ENCODE measurements at places on chromosomes 5 and 9.

DNA sequence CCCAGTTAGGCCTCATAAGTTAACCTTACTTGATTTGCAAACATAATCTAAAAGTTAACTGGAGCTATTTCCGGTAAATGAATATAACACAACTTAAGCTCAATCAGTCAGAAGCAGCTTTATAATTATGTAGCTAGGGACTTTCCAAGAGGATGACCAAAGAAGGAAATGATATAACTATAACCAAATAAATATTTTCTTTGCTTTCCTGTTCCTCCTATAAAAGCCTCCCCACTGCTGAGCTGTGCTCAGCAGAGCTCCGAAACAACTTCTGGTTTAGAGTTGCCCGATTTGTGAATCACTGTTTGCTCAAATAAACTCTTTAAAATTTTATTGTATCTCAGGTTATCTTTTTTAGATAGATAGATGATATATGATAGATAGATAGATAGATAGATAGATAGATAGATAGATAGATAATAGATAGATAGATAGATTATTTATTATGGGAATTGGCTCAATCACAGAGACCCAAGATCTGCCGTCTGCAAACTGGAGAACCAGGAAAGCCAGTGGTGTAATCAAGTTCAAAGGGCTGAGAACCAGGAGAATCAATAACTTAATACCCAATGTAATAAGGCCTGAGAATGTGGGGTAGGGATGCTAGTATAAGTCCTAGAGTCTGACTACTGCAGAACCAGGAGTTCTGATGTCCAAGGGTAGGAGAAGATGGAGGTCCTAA is 19.3 kb upstream of the TMEM161B start:
- DNase-seq = no peak

GRCh38 chr5:69528609-69529008 is 31.4 kb upstream of the GTF2H2C start:
- DNase-seq = no peak

- DNase-seq = peak; percentile 36
Observed at GRCh38 chr5:141326088-141326854, 4.0 kb upstream of the PCDHGA1 start.

DNA sequence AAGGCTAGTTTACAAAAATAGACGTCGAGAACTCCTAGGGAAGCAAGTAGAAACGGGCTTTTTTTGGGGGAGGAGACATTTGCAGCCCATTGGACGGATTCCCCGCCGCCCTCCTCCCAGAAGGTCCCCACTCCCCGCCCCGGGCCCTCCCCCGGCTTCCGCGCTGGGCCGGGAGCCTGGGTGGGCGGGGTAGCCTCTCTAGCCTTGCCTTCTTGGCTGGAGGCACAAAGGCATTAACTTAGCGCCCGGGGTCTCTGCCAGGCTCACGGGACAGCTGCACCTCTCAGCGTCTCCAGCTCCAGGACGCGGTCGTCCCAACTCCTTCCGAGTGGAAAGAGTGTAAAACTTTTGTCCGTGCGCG is at the start of gene DMRTA1:
Gene DMRTA1 (plus strand): TSS at position 236 of the 361 bp plus-strand sequence. CDS start 242 bp downstream, outside the sequence.
- no peak for DNase-seq

DNA sequence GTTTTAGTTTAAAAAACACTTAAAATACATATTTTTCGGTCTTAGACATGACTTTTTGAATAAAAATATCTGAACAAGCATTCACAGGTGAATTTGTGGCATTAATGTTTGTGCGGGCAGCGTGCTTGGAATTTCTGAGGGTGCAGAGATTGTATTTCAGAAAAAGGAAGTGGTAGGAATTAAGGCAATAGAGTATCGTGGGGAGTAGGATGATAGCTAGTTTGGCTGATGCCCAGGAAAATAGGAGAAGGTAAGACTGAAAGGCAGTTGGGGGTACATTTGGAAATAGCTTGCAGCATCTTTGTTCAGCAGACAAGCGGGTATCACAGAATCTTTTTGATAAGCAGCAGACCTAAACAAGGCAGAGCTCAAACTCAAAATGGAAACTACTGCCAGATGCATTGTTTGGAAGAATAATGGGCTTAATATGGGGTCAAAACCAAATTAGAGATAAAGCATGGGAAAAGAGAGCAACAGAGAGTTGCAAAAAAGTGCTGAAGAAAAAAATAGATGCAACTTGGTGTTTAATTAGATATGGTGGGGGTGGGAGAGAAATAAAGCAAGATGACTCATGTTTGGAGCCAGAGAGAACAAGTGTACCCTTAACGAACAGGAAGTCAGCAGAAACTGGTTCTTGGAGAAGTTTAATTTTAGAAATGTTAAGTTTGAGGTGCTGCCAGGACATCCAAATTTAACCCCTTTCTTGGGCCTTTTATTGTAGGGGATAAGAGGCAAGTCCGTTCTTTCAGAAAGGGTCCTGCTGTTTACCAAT is 85.7 kb upstream of the ARRDC3 start:
- DNase-seq = no peak

DNA sequence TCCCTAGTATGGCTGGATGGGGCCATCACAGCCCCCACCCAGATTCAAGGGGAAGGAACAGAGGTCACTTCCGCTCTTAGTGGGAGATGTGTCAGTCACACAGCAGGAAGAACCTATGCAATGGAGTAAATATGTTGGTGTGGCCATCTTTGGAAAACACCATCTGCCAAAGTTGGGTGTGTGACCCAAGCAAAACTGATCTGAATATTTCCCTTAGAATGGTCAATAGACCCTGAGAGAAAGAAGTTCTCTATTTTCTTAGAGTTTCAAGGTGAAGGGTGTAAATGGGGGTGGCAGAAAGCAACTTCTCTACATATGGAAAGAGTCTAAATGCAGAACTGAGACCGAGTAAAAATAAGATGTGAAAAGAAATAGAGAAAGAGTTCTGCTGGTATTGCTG is 212.7 kb downstream of the ESM1 start:
- no peak for DNase-seq

- DNase-seq = no peak
Observed at GRCh38 chr5:154271466-154271865, 80.9 kb downstream of the GALNT10 start.

DNA sequence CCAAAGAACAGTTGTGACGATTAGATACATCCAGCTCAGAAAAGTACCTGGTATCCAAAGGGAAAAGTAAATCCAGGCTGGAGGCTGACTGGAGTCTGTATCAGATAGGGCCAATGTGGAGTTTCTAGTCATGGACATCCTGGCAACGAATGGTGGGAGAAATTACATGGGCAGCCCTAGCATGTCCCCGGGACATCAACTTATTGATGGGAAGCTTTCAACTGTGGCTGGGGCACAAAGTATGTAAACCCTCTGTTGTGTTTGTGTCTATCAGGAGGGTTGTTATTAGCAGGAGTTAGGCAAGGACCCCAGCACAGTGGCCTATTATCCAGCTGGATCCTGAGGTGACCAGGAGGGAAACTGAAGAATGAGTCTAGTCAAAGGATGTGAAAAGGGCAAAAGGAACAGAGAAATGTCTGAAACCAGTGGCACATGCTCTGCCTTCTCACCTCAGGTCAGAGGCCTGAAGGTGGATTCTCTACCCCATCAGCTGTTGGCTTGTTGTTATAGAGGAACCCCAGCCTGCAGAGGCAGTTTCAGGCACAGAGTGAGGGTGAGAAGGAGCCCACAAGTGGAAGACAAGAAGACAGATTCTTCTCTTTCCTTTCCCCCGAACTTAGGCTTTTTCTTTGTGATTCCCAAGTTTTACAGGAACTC is 19.9 kb downstream of the IFNW1 start:
- DNase-seq = no peak

DNA sequence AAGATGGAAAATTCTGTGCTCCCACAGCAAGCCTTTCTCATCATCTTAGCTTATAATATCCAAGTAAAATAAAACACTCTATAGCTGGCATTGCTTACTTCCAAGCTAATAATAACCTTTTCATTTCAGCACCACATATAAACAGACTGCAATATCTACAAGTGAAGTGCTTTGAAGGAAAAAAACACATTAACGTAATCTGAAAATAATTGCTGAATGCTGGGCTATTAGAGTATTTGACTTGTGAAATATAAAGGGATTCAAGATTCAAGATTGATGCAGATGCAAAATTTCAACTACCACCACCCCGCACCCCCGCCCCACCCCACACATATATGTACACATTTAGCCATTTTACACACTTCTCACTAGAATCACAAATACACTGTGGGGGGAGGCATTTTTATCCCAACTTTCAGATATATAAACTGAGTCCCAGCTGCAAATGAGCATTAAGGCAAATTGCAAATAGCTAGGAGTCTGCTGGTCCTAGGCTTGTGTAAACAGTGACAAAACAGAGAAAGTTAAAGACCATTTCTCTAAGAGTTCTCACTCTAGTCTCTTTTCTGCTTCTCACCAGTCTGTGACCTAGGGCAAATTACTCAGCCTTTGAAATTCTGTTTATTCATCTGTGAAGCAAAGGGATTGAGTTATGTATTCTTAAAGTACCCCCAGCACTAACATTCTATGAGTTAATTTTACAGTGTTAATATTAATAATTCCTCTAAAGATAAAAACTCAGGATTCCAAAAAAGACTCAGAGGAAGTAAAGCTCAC is 489.4 kb downstream of the PRELID2 start:
- no peak for DNase-seq

GRCh38 chr5:148826053-148826738 is at the start of gene ADRB2:
Gene ADRB2, plus strand, starts transcription at chr5:148826611. Its CDS starts 221 bp downstream, at chr5:148826832.
- DNase-seq = peak; percentile 64

DNA sequence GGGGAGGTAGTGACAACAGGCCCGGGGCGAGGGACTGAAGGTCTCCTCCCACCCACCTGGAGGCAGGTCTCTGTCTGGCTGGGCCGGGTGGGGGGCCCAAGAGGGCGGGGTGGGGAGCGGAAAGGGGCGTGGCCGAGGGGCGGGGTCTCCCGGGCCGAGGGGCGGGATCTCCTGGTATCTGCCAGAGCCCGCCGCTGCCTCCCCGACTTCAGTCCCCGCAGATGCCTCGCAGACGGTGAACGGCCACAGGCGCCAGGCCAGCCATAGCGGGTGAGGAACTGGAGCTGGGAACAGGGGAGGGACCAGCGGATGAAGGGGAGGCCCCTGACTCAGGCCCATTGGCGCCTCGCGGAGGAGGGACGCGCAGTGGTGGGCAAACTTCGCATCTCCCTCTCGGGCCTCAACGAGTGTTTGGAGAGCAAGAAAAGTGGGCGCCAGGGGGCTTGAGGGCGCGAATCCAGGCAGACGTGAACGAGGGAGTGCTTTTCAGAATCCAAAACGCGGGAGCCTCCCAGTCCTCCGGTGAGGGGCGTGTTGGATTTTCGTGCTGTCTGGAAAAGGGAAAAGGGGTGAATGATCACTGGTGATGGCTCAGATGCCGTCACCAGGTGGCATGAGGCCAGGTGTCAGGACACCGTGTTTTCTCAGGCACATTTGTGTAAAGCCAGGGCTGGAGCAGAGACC is at the start of gene ADGRD2:
Gene ADGRD2 (plus strand): TSS at position 211 of the 684 bp plus-strand sequence. CDS start 1,216 bp downstream, outside the sequence.
- DNase-seq = no peak

GRCh38 chr5:73732045-73732444 is 106.0 kb downstream of the ARHGEF28 start:
- DNase-seq = no peak

DNA sequence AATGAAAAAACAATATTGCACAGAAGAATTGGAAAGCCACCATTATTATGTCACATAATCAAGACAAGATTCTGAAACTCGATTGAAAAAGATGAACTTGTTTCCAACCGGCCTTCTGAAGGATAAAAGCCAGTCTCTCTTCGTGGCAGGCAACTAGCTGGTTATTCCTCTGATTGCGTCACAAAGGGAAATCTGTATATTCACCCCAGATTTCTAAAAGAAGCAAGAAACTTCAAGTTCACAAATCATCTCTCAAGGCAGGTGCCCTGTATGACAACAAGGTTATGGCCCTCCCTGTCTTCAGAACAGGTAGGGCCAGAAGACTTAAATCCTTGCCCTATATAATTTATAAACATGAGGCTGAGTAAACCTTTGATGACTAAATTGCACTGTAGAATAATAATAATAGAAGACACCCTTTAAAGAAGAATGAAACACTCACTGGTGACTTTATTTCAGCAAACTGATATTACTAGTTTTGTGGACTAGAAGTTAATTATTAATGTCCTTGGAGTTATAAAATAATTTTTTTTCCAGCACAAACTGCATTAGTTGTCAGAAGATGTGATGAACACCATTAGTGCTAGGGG is 2.9 kb upstream of the KLF4 start:
- DNase-seq = no peak

DNA sequence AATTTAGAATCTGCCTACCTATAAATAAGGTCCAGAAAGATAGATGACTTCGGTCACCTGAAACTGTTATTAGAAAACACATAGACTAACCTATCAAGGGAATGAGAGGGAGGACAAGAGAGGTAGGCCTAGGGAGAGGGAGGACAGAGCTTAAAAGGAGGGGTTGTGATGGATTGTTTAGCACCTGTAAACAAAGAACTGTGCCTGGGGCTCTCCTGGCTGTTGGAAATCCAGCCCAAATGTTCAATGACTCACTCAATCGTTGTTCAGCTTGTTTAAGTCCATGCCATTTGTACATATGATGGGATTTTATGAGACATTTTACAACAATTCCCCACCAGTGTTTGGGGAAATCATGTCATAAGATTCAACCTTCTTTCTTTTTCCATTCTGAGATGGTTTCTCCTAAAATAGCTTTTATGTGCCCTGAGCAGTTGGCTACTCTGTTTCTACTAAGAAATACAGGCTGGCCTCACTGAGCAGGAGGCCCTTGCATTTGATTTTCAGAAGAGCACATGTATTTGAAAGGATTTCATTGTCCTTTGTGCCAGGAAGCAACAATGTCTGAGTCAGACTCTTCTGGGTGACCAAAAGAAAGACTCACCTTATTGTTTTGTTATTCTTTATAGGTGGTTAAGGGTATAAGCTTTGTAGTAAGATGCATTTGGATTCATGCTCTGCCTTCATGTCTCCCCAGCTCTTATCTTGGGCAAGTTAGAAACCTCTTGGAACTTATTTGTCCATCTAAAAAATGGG is 48.2 kb upstream of the GPR151 start:
- no peak for DNase-seq

GRCh38 chr9:138073408-138073807 is 195.8 kb downstream of the CACNA1B start:
- DNase-seq = no peak

DNA sequence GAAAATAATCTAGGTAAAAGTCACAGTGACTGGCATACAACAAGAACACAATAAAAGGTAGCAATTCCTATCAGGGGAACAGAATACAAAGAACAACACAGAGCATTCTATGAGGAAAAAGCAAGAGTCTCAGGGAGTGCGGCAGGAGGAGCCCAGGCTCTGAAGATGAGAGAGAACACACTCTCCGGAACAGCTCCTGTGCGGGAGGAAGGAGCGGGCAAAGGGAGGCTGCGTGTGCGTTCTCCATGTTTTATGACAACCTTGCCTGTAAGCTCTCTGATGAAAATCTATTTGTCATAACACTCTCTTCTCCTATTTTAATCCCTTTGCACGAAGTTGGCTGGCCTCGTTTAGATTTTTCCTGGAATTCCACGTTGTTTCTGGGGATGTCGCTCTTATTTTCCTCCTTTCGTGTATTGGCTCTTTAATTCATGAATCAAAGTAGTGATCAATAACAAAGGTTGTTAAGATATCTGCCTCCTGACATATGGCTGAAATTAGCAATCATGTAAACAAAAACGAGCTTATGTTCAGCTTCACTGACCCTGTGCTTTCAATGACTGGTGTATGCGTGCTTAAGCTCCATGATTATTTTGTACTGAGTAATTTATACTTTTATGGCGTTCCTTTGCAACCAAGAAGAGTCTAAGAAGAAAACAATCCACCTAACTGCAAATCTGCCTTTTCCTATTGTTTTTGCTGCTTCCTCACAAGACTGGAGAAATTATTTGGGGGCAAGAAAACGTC is 109.5 kb downstream of the MYO10 start:
- no peak for DNase-seq

GRCh38 chr5:91178461-91178860 is 204.7 kb downstream of the ARRDC3 start:
- DNase-seq = no peak
